ENCODE measurements at places on chromosomes 7 and 10.

GRCh38 chr7:141220263-141220880 lies 146.5 kb downstream of the TMEM178B start:
- no peak for DNase-seq

GRCh38 chr10:115073796-115074195 lies 19.4 kb upstream of the ATRNL1 start:
- DNase-seq: no peak

GRCh38 chr10:48231699-48232315 lies 42.7 kb downstream of the FRMPD2 start:
- no peak for DNase-seq

DNA sequence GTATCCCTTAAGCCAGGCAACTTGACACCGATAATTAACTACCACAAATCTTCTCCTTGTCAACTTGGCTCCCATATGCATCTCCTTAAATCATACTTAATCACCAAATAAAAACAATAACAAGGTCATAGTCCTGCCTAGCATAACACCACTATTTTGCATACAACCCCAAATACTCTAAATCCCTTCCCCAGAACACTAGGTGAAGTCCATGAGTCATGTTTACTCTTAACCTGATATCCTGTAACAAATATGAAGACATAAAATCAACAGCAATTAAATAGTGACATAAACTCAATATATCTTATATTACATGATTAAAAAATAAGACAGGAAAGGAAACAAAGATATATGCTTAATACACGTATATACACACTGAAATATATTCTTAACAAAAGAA lies 362.0 kb downstream of the ETV1 start:
- no peak for DNase-seq

DNA sequence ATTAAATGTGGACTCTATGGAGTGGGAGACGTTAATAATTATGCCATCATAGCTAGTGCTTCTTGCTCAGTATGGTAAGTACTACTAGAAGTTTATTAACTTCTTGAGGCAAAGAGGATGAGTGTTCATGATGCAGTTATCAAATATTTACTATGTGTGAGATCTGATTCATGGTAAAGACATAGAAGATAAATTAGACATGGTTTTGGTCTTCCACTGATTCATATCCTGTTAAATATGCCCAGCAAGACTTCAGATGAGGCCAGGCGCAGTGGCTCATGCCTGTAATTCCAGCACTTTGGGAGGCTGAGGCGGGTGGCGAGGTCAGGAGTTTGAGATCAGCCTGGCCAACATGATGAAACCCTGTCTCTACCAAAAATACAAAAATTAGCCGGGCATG lies 547.1 kb upstream of the ANKRD30A start:
- DNase-seq: no peak

DNA sequence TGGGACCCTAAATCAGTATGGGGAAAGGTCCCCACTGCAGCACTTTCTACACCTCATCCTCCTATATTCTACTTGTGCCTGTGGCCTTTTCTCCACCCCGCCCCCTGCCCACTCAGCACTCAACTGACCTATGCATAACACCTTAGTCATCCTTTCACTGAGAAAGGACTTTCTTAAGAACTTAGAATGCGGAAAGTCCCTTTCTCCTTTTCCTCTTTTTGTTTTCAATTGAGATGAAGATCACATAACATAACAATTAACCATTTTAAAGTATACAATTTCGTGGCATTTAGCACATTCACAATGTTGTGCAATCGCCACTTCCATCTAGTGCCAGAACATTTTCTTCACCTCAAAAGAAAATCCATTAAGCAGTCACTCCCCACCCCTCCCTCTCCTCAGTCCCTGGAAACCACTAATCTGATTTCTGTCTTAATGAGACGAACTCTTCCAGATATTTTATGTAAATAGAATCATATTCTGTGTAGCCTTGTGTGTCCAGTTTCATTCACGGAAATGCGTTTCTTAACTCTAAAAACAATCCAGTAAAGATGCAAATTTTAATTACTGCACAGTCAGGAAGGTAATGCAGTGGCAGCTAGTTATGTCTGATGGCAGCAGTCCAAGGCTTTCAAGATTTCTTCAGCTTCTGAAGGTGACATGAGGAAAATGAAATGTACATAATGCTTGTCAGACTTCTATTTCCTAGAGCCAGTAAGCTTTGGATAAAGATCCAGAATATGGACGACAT lies 41.7 kb downstream of the FAS start:
- DNase-seq: no peak

DNA sequence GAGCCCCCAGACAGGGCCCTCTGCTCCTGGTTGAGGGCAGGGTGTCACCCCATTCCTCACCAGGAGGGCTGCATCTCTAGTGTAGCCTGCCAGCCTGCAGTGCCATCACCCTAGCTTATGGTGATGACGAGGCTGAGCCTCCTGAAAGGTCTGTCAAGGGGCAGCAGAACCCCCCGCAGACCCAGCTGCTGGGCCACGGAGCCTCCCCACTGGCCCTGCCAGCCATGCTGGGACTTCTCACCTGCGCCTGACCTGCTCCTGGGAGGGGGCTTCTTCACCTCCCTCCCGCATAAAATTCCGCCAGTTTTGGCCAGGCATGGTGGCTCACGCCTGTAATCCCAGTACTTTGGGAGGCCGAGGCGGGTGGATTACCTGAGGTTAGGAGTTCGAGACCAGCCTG lies 40.4 kb upstream of the RASGEF1A start:
- DNase-seq: no peak

- DNase-seq: no peak
Observed at GRCh38 chr7:101287032-101287431, 34.6 kb downstream of the IFT22 start.

GRCh38 chr7:155701972-155702544 lies 57.6 kb downstream of the RBM33 start:
- no peak for DNase-seq

DNA sequence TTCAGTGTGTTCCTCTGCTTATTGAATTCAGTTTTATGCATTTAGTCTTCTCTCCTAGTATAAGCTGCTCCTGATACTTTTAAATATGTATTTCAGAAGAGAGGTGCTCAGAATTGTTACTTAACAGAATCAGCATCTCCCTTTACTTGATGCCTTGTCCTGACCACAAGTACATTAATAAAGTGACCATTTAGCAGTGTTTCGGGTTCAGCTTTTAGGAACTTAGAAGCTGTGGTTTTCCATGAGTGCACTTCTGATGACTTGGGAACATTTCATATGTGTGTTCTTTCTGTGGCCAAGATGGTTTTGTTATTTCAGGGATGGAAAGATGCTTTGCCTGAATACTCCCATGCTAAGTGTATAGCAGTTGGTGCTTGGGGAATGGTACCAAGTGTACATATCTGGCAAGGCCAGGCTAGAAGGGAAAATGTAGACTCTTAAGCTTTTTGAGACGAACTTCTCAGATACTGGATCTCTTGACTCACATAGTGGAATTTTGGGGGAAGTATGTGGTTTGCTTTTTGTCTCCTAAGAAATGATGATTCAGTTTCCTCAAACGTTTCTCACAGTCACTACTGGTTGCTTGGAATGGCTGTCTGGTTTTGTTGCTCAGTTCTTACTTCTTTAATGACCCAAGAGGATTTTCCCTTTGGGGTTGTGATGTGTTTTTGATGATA lies 17.2 kb downstream of the SGPL1 start:
- DNase-seq: no peak

DNA sequence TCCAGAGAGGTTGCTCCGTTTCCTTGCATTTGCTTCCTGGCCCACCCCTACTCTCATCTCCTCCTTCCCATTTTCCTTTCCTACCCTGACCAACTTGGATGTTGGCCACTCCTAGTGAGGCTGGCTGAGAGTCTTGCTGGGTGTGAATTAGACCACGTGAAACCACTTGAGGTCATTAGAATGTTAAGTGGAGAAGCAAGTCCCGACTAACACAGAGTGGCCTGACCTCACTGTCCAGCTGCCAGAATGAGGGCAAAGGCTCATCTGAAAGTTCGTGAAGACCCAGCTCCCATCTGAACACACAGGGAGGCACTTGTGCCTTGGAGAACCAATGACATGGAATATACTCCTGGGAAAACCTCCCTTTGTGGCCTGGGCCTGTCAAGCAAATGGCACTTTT lies 80.8 kb downstream of the WDR11 start:
- no peak for DNase-seq

DNA sequence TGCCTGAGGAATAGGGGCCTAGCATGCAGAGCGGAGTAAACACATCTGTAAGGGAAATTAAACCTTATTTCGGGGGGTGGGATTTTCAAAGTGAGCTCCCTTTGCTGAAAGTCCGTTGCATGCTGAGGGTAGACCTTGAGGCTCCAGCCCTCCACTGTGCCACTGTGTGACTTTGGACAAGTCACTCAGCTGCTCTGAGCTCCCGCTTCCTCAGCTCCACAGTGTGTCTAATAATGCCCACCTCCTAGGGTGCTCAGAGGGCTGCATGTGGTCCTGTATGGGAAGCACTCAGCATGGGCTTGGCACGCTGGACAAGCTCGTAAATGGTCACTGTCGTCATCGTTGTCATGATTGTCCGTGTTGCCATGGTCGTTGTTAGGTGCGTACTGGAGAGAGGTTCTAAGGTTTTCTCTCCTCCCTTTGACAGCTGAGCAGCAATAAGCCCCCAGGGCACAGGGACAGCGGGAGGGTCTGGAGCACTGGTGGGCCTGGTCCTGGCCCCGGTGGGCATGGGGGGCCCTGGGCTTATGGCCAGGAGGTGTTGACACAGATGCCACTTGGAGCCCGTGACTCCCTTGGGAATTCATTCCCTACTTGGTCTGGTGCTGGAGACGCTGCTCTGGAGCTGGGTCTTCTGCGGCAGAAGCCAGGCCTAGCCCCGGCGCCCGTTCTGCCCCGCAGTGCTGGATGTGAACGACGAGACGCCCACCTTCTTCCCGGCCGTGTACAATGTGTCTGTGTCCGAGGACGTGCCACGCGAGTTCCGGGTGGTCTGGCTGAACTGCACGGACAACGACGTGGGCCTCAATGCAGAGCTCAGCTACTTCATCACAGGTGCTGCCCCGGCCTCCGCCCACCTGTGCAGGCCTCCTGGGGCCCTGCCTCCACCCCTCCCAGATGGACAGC lies 13.1 kb downstream of the C10orf105 start:
- DNase-seq: no peak

GRCh38 chr10:86204421-86205305 lies 161.9 kb downstream of the GRID1 start:
- no peak for DNase-seq

GRCh38 chr10:22581461-22581860 lies 132.9 kb downstream of the PIP4K2A start:
- DNase-seq: no peak

DNA sequence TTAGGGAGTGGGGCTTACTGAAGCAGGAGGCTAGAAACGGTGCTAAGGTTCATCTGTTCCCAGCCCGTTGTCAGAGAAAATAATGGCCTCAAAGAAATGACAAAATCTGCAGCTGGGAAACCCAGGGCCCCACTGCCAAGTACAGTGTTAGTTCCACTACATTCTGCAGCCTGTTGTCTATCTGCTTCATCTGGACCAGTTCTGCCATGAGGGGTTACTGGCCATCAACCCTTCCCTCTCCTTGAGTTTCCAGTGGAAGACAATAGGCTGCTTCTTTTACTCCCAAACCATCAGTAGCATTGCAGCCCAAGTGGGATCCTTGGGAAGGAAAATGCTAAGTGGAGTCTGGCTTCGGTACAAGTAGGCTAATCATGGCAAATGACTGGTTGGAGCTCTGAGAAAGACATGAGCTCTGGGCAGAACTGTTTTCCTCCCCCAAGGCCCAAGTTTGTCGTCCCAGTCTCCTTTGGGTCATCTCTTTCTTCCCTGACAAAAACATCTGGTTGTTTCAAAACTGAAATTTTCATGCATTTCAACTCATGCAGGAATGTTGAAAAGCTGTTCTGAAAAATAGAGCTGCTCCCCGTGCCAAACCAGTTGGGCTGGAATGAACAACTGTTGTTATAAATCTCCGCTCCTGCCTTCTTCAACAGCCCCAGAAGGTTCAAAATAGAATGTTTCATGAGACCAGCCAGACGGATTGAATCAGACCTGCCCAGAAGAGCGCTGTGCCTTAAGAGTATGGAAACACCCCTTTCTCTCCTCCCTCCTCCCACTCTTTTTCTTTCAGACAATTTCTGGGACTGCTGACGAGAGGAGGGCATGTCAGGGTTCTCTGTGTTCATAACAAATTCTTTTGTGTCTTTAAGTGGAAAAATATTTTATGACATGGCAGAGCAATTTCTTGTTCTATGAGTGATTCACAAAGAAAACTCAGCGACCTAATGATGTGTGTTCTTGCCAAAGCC lies 116.6 kb downstream of the RAB18 start:
- no peak for DNase-seq

- DNase-seq: no peak
Observed at GRCh38 chr7:970744-971143, 4.6 kb downstream of the COX19 start.

- DNase-seq: no peak
Observed at GRCh38 chr10:98415731-98416119, 743 bp upstream of the PYROXD2 start.
